CD4-positive, alpha-beta memory T cell (primary cell): ENCODE measurements at places on chromosomes 6 and 20.

- no peak for DNase-seq
Observed at GRCh38 chr20:44460795-44461141, 14.9 kb upstream of the TTPAL start.

- DNase-seq: no peak
Observed at GRCh38 chr20:3398681-3399252, 8.7 kb downstream of the DNAAF9 start.

- no peak for DNase-seq
Observed at GRCh38 chr20:36620917-36621316, 15.3 kb downstream of the RAB5IF start.

DNA sequence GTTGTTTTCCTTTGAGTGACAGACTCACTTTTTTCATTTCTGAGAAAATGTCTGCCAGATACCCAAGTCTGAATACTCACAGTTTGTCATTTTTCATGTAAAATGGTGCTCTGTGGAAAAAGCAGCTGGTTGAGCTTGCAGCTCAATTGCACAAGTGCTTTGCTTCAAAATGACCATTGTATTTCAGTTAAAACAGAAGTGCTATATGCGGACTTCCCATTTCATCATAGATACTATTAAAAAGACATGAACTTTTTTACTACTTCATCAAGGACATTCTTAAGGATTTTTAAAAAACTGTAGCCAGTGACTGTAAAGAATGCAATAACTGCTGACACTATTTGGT lies 61.5 kb downstream of the KCNS1 start:
- DNase-seq: no peak

GRCh38 chr6:139519571-139520031 lies 145.2 kb upstream of the CITED2 start:
- no peak for DNase-seq

GRCh38 chr6:111652156-111652555 lies 46.5 kb upstream of the TRAF3IP2 start:
- DNase-seq: no peak

DNA sequence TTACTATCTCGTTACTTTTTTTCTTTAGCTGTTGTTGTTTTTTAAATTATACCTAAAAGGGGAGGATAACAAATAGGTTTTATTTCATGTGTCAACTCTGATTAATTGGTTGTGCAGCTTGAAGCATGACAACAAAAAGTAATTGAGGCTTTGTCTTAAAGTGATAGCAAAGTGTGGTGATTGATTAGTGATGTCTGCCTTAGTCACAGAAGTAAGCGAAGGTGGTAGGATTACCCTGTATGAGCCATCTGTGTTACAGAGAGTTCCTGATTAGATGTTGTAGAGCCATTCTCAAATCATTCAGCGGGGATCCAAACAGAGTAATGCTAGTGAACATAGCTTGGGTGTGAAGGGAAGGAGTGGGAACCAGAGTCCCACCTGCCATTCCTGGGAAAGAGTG lies 14.4 kb upstream of the MRPS10 start:
- no peak for DNase-seq

GRCh38 chr6:100877851-100878250 lies 3.3 kb downstream of the ASCC3 start:
- no peak for DNase-seq

DNA sequence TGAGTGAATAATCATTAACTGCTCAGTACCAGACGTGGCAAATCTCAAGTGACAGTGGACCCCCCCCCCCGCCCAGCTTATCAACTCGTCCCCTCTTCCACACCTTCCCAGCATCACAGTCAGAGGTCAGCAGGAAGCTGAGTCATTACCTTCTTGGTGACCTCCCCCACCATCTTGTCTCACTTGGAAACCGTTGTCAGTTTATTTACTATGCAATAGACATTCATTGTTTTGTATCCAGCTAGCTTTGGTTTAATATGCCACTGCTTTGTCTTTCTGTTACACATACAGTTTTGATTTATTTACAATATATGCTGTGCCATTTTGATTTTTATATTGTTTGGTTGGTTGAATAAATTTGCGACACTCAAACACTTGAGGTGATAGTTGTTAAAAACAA lies 158.1 kb downstream of the QKI start:
- no peak for DNase-seq

DNA sequence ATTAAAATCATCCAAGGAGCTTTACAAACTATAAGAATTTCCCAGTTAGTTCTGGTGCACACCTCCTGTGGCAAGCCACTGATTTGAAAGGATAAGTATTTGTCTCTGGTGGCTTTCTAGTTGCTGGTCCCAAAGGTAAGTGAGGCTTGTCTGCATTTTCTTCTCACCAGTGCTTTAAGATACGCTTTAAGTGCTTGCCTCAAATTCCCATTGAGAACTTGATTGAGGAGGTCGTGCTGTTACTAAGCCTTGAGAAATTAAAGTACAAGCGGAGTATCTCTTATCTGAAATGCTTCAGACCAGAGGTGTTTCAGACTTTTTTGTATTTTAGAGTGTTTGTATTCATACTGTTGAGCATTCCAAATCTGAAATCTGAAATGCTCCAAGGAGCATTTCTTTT lies 29.9 kb upstream of the MYO6 start:
- no peak for DNase-seq

DNA sequence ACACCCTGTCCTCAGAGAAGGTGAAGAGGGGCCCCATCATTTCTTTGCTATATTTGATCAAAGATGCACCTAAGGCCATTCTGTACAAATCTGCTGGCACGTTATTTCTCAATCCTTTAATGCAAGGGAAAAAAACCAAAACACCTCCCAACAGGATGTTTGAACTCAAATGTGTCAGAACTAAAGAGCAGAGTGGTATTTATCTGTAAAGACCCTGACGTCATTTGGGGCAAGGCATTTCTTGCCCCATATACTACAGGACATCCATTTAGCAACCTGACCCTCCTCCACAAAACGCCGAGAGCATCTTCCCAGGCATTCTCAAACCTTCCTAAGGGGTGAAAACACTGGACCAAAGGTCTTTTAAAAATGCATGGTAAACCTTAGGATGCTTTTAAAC lies 50.8 kb downstream of the ZMYND8 start:
- no peak for DNase-seq

DNA sequence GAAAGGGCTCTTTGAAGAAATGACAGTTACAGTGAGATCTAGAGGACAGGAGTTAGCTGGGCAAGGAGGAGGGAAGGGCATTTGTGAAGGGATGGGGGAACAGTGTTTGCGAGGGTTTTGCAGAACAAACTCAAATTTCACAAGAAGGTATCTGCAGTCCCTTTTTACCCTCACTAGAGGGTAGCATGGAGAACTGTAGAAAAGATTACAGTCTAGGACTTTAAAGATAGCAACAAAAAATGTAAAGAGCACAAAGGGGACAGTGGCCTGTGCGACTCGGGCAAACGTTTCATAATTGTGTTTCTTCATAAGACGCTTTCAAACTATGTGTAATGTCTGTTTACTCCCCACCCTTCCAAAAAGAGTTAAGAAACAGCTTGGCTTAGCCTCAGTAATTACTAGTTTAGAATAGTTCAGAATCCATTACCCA lies 21.2 kb upstream of the ASXL1 start:
- peak; percentile 13 for DNase-seq

DNA sequence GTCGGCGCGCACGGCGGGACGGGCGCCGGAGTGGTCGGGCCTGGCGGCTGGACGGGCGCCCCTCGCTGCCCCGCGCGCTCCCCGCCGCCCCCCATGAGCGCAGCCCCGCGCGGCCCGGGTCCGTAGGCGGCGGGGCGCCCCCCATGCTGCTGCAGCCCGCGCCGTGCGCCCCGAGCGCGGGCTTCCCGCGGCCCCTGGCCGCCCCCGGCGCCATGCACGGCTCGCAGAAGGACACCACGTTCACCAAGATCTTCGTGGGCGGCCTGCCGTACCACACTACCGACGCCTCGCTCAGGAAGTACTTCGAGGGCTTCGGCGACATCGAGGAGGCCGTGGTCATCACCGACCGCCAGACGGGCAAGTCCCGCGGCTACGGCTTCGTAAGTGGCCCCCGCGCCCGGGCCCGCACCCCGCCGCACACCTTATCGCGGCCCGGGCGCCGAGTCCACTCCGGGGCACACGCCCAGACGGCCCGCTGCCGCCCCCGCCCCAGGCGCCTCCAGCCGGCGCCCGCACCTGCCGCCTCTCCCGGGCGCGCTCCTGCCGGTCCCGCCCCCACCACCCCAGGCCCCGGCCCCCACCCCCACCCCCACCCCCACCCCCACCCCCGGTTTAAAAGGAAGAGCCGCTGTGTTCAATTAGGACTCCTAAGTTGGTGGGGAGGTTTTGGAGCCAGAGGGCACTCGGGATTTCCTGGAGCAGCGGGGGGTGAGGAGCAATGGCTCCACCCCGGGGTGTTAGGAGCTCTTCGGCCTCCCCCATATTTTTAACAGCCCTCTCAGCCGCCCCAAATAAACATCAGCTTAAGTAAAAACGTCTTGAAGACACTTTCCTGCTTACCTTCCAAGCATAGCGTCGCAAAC lies 474 bp downstream of the RBM38 start:
- peak; percentile 47 for DNase-seq

DNA sequence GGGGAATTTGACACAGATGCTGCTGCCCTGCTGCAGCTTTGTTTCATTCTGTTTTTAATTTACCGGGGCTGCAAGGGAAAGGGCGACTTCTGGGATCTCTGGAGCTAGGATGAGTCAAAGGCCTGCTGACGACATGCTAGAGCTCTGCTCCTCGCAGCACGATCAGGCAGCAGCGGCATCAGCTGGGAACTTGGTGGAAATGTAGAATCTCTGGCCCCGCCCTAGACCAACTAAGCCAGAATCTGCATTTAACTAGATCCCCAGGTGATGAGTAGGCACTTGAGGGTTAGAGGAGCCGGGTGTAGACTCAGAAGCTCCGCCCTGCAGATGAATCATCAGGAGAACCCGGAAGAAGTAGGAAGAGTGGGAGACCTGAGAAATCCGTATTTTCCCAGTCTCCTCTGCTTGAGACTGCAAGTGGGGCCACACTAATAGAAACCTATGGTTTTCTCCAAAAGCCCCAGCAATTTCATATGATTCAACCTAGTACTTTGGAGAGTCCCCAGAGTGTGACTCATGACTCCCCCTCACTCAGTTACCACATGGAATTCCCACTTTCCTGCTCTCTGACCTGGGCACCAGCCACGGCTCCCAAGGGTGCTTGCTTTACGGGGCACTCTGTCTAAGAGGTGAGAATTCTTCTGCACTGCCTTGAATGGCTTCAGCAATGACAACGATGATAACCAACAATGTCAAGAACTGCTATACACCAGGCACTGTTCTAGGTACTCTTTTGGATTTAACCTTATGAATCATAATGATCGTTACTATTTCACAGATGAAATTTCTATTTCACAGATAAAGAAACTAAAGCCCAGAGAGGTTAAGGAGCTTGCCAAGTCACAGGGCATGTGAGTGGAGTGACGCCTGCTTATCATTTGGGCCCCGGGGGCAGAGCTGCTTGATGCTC lies 18.1 kb downstream of the TUBB2B start:
- DNase-seq: no peak

- no peak for DNase-seq
Observed at GRCh38 chr6:12393100-12393499, 102.9 kb downstream of the EDN1 start.

DNA sequence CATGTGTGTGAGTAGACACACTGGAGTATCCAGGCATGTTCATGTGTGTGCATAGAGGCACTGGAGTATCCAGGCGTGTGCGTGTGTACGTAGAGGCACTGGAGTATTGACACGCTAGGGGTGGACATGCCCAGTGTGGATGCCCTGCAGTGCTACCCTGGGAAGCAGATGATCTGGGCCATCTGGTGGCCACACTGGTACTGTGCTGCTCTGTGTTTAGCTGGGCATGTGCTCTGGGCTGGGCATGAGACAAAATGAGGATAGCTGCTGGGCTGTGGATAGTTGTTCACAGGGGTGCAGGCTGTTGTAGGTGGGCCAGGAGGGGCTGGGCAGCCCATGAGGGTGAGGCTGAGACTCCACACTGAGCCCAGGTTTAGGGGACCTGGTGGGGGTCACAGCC lies 24.0 kb upstream of the NPBWR2 start:
- DNase-seq: no peak

DNA sequence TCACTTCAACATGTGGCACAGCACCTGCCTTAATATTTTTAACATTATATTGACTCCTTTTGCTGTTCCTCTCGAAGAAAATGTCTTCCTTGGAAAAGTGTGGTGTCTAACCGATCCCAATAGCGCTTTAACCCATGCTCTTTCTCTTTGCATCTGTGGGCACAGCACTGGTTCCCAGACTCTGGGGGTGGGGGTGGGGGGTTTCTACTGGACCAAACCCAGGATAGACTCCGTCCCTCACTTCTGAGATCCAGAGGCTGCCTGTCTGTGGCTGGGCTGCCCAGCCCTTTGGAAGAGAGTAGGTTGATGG lies 3.9 kb upstream of the ZNF292 start:
- no peak for DNase-seq

- no peak for DNase-seq
Observed at GRCh38 chr6:42704251-42704936, 18.0 kb downstream of the PRPH2 start.

DNA sequence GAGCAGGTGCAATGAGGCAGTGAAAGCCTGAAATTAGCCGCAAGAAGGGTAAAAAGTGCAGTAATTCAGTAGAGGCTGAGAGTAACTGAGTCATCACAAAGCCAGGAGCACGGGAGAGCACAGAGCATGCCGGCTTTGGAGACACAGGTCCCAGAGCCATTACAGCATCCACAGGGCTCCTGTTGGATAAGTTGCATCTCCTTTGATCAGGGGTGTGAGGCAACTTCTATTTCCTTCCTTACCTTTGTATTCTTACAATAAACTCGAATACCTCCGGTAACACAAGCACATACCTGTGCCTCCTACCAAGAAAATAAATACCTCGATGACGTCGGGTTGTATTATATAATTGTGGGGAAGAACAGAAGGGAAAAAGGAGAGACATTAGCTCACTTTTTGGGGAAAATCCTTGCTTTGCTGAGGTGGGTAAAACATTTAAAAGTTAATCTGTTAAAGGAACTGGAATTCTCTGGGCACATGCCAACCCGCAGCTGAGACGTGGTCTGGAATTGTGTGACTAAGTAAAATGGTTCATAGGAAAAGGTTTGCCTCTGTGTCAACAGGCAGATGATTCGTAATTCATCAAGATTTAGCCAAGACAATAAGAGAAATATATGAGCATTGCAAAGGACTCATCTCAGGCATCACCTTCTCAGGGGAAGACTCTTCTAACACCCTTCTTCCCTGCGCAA lies 360.7 kb upstream of the ZFP64 start:
- no peak for DNase-seq

DNA sequence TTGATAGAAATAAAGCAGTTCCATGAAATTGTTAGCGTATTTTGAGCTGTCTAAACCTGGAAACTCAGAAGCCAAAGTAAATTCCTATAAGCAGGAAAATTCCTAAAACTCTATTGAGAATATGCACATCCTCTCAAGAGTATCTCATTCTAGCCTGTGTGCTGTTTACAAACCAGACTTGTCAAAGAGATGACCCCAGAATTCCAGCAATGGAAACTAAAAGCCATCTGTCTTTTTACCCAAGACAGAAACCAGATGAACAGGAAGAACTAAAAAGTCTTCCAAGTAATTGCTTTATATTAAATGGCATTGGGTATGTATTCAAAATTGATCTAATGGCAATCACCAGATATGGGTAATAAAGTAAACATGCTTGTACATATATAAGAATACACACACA lies 92.6 kb downstream of the COL19A1 start:
- DNase-seq: no peak
